Stimulated activated CD4-positive, alpha-beta T cell treated with anti-CD3 and anti-CD28 coated beads, TNF-alpha, amount 100 ng/mL, for 1 hour (primary cell): ENCODE measurements at places on chromosomes 1 and 21.

DNA sequence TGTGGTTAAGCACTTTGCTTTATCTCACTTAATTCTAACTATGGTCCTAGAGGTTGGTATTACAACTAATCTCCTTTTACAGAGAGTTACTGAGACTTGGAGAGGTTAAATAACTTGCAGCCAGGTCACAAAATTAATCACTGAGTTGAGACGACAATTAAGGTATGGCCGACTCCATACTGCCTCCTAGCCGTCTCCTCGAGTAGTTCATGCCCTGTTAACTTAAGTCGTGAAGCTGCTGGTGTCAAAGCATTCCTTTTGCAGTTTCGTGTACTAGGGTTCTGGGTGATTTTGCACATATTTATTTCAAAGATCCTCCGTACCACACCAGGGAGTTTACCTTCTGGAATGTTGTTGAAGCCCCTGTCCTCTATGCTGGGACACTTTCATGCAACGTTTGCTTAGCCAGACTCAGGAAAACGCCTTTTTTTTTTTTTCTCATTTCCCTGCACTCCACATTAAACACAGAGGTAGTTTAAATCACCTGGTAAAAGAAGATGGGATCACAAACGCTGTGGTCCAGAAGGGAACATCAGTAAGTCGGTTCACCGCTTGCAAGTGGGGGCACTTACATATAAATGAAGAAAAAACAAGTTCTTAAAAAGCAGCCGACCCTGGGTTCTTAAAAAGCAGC, 570 bp upstream of the NEK7 start:
- DNase-seq = no peak

DNA sequence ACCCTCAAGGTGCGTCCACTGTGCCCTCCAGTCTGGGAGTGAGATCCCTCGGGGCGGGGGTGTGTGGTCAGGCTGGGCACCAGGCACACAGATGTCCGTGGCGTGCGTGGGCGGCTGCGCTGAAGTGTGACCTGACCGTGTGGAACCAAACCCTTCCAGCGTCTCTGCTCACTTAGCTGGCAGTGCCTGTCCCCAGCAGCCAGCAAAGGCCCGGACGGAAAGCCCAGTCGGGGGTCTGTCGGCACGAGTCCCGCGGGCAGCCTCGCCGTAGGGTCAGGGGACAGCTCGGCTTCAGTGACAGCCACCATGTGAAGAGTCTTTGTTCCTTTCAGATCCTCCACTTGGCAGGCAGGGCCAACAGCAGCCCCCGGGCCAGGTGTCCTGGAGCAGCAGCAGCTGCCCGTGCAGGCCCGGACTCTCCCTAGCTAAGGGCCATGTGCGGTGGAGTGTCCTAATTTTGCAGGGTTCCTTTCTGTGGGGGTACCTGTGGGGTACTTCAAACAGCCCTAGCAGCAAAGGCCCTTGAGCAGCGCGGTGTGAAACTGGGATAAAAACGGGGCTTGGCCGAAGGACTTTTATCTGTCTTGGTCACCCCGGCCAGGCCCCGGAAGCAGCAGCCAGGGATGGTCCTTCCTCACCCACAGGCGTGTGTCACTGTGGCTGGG, 11.6 kb downstream of the TTLL10 start:
- DNase-seq = no peak

GRCh38 chr1:98277118-98277517, 356.3 kb upstream of the DPYD start:
- no peak for DNase-seq

DNA sequence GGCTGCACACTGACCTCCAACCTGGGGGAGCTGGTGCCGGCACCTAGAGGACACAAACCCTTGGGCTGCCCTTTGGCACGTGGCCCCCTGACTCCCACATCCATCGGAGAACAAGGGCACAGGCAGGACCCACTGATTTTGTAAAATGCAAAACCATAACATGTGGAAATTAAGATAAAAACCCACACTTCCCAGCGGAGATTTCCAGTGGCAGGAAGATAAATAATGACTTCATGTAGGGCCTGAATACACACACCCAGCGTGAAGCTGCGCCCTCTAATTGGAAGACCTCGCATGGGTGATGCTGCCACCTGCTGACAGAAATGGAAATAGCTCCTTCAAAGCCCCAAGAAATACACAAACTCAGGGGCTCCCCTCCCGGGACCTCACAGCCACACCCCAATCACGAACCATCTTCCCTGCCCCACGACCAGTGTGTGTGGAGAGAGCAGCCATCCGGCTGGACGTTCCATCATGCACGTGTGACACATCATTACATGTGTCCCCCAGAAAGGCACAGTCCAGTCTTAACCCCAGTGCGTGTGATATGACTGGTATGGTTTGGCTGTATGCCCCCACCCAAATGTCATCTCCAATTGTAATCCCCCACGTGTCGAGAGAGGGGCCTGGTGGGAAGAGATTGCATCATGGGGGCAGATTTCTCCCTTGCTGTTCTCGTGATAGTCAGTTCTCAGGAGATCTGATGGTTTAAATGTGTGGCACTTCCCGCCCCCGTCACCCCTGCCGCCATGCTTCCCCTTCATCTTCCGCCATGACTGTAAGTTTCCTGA, 5.7 kb upstream of the TPRG1L start:
- DNase-seq = peak; percentile 55

GRCh38 chr1:45787905-45788304, 15.5 kb upstream of the MAST2 start:
- no peak for DNase-seq

- DNase-seq = no peak
These were observed 845.4 kb upstream of the CXADR start for GRCh38 chr21:16667395-16667794.

- no peak for DNase-seq
These were observed 6.1 kb downstream of the C1orf159 start for GRCh38 chr1:1109743-1110142.

- no peak for DNase-seq
These were observed 210.2 kb downstream of the APP start for GRCh38 chr21:25960402-25960801.

DNA sequence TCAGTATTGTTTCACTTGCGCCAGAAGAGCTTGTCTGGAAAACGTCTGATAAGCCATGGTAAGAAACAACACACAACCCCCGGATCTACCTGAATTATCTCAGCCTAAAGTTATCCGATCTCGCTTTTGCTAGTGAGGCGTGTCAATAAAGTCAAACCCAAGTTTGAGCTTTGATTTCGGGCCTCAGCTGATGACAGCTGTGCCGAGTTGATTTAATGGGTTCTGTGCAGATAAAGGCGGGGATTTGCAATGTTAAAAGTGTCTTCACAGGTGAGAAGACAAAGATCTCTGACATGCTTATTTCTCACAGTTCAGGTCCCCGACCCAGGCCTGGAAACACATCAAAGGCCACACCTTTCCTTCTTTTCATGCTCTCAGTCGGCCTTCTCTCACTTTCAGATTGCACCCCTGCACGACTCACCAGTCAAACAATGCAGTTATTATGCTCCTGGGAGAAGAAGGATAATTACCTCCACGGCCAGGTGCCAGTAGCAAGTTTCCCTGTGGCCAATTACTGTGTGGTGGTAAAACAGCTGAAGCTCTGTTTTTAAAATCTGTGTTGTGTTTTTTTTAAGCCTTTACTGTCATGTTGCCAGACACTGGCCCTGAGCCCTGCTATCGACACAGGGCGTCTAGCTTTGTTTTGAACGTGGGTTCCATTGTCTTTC, 245.3 kb upstream of the RUNX1 start:
- DNase-seq = no peak

GRCh38 chr1:76390456-76390855, 315.9 kb downstream of the ST6GALNAC3 start:
- no peak for DNase-seq

- no peak for DNase-seq
These were observed 383.1 kb upstream of the ESRRG start for GRCh38 chr1:217106231-217106901.

DNA sequence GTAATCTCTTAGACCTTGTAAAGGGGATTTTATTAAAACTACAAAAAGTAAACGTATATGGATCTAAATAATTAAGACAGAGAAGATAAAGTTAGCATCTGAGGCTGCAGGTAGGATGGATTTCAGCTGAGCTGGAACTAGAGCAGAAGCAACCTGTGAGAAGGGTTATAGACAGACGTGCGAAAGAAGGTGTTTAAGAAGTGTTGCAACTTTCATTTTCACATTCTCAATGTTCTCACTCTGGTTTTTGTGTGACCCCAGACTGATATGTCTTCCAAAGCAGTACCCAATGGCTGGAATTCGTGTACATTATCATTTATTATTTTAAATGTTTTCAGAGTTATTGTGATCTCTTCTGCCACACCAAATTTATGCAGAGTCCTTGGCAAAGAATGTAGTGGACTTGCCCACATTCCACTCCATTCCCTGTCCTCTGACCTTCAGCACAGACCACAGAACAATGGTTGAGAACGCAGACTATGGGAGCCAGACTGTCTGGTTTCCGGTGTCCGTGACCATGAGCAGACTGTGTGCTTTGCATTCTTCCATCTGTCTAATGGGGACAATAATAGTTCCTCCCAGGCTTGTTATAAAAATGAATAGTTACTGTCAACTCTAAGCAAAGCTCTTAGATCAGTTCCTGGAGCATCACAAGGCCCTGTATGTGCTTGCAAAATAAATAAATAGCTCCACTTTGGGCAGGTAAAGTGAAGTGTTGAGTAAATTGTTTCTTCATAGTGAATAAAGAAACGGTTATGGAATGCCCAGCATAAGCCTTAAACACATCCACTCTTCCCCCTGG, 140.6 kb upstream of the SAMSN1 start:
- no peak for DNase-seq

GRCh38 chr1:9618909-9619679, 30.4 kb downstream of the TMEM201 start:
- DNase-seq = no peak

DNA sequence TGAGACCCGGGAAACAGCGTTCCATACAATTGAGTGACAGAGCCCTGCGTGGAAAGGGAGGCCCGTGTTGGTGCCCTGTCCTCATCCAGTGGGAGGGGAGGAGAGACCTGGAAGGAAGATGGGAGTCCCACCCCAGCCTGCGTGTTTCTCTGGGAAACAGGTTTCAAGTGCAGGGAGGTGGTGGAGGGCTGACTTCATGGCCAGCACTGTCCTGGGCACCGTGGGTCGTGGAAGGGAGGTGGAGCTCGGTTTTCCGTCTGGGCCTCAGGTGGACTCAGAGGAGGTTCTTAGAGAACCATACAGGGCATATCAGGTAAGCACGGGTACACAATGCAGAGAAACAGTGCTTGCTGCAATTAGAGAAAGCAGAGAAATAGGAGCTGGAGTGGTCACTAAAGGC, 222.6 kb downstream of the CAMTA1 start:
- DNase-seq = no peak

DNA sequence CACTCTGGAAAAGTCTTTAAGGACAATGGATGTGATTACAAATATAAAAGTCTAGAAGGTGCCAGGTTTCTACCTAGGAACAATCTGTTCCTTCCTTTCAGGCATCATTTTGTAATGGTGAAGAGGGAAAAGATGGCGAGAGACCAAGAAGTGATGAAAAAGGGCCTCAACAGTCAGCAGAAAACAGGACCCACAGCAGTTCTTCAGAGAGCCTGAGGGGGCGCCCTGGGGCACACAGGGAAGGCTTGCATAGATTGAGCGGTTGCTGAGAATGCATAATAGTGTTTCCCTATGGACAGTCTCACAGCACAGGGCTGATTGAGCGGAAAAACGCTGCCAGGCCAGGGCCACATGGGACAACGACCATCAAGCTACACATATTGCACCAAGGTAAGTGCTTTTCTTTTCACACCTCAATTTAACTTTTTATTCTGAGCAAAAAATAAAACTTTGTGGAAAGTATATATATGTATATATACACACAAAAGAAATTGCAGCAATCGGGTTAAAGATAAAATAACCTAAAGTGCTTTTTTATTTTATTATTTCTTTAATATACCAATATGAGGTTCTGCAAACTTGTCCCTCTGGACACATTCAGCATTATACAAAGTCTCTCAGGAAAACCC, 3.1 kb upstream of the YRDC start:
- peak; percentile 30 for DNase-seq

DNA sequence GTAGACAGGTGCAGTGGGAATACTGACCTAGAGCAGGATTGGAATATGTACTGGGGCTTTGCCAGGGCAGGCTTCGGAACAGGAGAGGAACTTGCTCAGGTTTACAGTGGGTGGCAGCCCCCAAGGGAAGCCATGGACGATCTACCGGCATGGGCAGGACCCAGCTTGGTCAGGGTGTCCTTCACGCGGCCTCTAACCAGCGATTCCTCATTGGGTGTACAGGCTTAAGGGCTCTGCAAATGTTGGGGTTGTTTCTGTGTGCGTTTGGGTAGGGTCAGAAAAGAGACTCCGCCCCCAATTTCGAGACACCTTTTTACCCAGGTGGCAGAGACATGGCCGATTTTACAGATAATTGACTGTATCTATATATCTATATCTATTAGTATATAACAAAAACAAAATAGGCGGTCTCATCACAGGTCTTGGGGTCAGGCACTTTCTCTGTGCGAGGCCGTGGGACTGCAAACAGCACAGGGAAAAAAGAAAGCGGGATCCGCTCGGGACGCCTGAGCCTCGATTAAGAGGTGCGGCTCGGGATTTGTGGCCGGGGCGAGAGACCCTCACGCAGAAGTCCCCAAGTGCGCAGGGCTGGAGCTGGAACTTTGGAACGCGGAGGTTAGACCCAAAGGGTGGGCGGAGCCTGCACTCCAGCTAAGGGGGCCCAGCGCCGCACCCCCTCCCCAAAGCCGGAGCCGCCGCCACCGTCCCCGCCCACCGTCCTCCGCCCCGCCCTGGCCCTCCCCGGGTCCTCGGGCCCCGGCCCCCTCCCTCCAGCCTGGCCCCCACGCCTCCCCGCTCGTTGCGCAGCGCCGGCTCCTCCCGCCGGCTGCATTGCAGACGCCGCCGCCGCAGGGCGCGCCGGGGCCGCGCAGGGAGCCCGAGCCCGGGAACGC, 67.5 kb upstream of the VAMP3 start:
- no peak for DNase-seq

- DNase-seq = no peak
These were observed 106.2 kb downstream of the CACHD1 start for GRCh38 chr1:64575881-64576676.

DNA sequence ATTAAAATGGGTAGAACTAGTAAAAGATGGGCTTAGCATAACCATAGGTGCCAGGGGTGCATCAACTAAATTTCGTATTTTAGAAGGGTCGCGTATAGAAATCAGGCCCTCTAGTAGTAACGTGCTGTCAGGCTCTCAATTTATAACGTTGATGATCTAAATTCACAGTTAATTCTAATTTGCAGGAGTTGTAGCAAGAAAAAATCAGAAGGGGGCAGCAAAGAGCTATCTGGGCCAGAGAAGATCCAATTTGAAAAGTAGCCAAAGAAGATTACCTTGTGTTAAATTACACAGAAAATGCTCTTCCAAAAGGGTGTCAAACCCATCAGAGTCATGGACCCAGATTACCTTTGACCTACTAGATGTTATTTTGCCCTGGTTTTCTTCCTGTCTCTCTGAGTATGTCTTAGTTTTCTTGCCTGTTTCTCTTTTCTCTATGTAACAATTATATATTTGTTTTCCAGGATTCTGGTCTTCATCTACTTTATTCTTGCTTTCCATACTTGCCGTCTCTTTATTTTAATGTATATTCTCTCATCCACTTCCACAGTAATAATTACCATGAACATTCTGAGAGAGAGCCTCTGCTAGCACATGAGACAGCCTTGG, 1030.9 kb downstream of the AMY1C start:
- no peak for DNase-seq

GRCh38 chr21:41437729-41438128, 11.7 kb downstream of the MX1 start:
- no peak for DNase-seq
